ENCODE measurements at places on chromosomes 2 and 18. TPM values are rescaled to one million over a fixed set of nuclear protein-coding genes. Genes with fewer than 3 reads are reported as not detected.

Gene FEV
- not detected for total RNA-seq

Gene SERPINB10
- total RNA-seq: not detected

Gene UGT1A9
- total RNA-seq: not detected

GRCh38 chr2:233061591-233062450 is 1.7 kb downstream of the INPP5D start:
- DNase-seq: no peak

GRCh38 chr18:77020561-77020960 is 112.0 kb downstream of the MBP start:
- no peak for DNase-seq

- peak; percentile 5 for DNase-seq
Measured at GRCh38 chr2:81324046-81324445, 1019.5 kb upstream of the LRRTM1 start.

DNA sequence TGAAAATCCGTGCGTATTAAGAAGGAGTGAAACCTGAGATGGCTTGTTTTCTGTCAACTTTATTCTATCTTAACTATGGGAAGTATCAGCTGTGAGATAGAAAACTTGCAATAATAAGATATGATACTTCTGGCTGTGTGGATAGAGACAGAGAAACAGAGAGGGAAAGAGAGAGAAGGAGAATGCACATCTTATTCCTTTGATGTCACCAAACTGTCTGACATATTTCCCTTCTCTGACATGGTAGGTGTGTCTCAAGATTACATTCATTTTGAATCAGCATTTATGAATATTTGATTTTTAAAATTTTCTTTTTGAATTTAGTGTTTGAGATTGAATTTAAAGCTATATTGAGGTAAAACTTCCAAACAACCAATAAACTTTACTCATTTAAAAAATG is 69.4 kb downstream of the CDC42EP3 start:
- no peak for DNase-seq

GRCh38 chr18:7946734-7947377 is 379.7 kb downstream of the PTPRM start:
- DNase-seq: peak; percentile 45

Data from kidney epithelial cell (primary cell).